Adrenal gland (tissue), 19 donors: ENCODE measurements at places on chromosomes 5 and 9. TPM values are rescaled to one million over a fixed set of nuclear protein-coding genes. Genes with fewer than 3 reads are reported as not detected.
A peak's percentile ranks its signal among the peaks of the same experiment; 100 is the strongest.

DNA sequence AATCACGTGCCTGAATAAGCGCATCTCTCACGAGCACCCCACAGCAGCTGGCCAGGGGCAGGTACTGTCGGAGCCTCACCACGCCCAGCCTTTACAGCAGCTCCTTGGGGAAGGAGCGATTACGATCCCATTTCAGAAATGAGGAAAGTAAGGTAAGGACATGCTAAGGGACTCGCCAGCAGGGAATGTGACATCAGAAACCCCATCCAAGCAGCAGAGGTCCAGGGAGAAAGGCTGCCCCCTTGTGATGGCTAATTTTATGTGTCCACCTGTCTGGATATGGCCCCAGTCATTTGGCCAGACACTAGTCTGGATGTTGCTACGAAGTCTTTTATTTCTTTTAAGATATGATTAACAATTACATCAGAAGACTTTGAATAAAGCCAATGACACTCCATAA, 77.3 kb downstream of the UBE2QL1 start:
- no peaks in the 10 kb centered on the region for H3K27me3 ChIP-seq
- no peak overlapping the region for H3K27ac ChIP-seq
- no peak overlapping the region for H3K4me3 ChIP-seq
- DNase-seq: peak; percentile 29

GRCh38 chr9:99185934-99186333, 35.8 kb downstream of the ALG2 start:
- H3K4me1 ChIP-seq: peaks cover 4% of the 10 kb centered on the region
- no peak overlapping the region for H3K27ac ChIP-seq

GRCh38 chr5:149951138-149951749, 6.7 kb upstream of the PDE6A start:
- H3K36me3 ChIP-seq: no peaks in the 10 kb centered on the region
- no peak for DNase-seq
- no peak overlapping the region for H3K4me3 ChIP-seq
- no peaks in the 10 kb centered on the region for H3K4me1 ChIP-seq
- H3K27me3 ChIP-seq: no peaks in the 10 kb centered on the region

DNA sequence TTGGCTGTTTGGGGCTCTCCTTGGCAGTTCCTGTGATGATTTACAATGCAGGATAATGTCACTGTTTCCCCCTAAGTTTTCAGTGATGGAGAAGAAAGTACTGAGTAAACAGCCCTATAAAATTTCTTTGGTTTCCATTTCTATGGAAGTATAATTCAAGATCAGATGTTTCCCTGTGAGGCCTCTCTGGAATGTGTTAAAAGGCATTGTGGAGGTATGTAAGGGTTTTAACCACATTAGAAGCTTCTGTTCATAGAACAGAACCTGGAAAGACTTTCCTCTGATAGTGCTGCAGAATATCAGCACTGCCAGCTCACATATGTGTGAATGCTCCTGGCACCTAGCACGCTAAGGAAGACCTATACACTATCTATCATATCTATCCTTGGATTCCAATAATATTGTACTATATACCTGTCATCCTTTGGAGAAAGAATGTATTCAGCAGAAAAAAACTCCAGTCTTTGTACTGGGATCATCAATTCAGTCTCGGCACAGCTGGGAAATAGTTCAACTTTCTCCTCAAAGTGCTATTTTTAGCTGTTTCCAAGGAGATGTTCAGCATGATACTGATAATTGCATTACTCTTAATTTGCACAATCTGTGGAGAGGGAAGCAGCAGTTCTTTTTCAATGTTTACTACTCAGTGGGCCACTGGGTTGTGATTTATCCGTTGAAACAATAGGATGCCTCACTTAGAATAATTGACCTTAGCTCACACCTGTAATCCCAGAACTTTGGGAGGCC, 21.9 kb downstream of the TTC1 start:
- H3K27me3 ChIP-seq: no peaks in the 10 kb centered on the region
- peaks cover 17% of the 10 kb centered on the region for H3K4me1 ChIP-seq

DNA sequence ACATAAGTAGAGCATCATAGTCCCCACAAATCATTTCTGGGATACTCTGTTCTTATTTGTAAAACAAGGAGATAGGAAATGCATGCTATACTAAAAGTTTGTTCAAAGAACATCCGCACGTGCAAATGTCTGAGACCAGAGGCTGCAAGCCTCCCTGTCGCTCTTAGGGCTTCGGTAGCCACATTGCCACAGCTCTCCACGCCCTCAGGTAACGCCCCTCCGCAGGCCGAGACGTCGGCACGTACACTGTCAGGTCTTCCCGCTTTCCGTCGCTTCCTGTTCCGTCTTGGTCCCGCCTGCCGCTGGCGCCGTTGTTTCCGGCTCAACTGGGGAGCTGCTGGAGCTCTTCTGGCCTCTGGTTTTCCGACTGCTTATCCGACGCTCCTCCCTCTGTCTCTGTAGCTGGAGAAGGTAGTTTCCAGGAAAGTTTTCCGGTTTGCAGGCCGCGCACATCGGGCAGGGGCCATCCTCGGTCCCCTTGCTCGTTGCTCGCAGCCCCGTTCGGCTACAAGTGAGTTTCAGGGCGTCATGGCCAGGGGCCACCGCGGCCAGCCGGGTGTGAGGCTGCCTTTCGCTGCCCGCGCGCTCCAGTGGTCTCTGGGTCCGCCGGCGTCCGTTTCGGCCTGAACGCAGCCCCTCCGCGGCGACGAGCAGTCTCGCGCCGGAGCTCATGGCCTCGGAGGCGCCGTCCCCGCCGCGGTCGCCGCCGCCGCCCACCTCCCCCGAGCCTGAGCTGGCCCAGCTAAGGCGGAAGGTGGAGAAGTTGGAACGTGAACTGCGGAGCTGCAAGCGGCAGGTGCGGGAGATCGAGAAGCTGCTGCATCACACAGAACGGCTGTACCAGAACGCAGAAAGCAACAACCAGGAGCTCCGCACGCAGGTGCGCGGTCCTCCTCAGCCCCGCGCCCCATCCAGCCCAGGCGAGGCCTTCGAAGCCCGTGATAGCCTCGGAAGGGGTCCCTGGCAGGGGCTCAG, at the start of gene AGGF1:
Gene AGGF1 (plus strand): TSS at position 308 of the 975 bp plus-strand sequence. CDS start 363 bp downstream, at position 671.
- peak within 1 kb of the TSS; percentile 97 for H3K27ac ChIP-seq
- no peaks in the 10 kb centered on the region for H3K27me3 ChIP-seq

DNA sequence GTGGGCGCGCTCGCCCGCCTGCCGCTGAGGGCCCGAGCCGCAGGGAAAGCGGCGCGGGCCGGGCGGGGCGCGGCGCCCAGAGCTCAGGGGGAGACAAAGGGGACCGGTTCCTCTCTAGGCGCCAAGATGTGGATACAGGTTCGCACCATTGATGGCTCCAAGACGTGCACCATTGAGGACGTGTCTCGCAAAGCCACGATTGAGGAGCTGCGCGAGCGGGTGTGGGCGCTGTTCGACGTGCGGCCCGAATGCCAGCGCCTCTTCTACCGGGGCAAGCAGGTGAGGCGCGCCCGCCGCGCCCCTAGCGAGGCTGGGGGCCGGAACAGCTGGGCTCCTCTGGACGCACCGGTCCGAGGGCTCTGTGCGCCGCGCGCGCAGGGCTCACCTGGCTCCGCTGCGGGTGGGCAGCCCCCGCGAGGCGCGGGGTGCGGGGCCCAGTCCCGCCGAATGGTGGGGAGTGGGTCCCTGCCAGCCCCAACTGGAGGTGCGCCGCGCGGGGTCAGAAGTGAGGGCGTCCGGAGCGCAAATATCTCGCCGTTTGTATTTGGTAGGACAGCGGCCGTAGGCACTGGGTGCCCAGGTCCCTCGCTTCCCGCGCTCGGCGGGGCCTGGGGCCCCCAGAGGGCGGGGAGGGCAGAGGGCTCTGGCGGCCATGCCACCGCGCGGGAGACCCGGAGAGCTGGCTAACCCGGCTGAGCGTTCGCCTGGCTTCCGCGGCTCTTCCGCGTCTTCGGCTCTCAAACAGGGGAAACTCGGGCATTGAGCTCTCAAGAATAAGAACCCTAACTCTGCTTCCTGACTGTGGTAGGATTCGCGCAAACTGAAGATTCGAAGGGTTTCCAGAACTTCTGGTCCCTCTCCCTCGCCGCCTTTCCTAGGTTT, 607 bp downstream of the UHRF2 start:
- no peaks in the 10 kb centered on the region for H3K27me3 ChIP-seq
- no peak for DNase-seq
- H3K4me3 ChIP-seq: peak overlapping the region; percentile 53
- peak overlapping the region; percentile 76 for H3K27ac ChIP-seq

GRCh38 chr9:79977510-79978197, 405.9 kb downstream of the TLE4 start:
- H3K27ac ChIP-seq: no peak overlapping the region
- H3K27me3 ChIP-seq: no peaks in the 10 kb centered on the region
- no peaks in the 10 kb centered on the region for H3K4me1 ChIP-seq
- DNase-seq: no peak
- no peak overlapping the region for H3K4me3 ChIP-seq
- no peaks in the 10 kb centered on the region for H3K36me3 ChIP-seq

DNA sequence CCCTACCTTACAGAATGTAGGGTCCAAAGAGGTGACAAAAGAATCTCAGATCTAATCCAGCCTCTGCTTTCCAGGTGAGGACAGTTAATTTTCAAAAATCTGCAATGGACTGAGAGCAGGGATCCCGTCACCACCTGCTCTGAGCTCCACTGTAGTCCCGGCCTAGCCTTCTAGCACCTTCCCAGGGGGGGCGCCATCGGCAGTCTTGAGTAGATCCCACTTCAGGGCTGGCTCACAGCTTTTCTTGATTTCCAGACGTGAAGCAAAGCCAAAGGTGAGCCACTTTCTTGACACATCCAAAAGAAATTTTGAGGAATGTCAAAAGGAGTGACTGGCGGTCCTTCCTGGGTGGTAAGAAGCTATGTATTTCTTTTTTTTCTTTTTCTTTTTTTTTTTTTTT, 114.1 kb downstream of the SYK start:
- no peak overlapping the region for H3K4me3 ChIP-seq
- no peaks in the 10 kb centered on the region for H3K36me3 ChIP-seq
- H3K27ac ChIP-seq: no peak overlapping the region
- DNase-seq: no peak
- H3K4me1 ChIP-seq: no peaks in the 10 kb centered on the region

DNA sequence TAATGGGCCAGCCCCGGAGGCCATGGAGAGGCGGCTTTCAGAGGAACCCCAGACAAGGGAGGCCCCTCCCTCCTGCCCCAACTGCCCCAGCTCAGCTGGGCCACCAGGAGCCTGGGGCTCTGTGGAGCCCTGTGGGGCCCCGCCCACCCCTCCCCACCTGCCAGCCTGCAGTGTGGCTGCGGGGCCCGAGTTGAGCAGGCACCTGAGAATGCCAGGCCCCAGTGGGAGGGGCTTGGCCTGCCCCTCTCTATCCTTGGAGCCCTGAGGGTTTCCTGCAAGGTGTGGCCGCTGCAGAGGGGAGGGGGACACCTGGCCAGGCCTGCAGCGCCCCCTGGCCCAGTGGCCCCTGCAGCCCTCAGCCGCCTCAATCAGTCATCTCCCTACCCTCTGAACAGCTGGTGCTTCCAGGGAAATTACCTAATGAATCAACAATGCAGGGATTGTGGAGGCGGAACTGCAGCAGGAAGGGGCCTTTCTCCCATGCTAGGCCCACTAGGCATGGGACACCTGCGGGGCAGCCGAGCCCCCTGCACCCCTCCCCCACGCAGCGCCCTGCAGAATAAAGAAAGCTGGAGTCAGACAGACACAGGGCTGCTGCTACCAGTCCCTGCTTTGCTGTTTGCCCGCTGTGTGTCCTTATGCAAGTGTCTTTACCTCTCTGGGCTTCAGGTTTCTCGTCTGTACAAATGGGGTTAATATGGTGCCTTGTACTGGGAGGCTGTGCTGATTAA, 48.0 kb downstream of the LMX1B start:
- H3K27ac ChIP-seq: no peak overlapping the region
- H3K36me3 ChIP-seq: no peaks in the 10 kb centered on the region
- no peak for DNase-seq
- H3K27me3 ChIP-seq: peaks cover 46% of the 10 kb centered on the region

DNA sequence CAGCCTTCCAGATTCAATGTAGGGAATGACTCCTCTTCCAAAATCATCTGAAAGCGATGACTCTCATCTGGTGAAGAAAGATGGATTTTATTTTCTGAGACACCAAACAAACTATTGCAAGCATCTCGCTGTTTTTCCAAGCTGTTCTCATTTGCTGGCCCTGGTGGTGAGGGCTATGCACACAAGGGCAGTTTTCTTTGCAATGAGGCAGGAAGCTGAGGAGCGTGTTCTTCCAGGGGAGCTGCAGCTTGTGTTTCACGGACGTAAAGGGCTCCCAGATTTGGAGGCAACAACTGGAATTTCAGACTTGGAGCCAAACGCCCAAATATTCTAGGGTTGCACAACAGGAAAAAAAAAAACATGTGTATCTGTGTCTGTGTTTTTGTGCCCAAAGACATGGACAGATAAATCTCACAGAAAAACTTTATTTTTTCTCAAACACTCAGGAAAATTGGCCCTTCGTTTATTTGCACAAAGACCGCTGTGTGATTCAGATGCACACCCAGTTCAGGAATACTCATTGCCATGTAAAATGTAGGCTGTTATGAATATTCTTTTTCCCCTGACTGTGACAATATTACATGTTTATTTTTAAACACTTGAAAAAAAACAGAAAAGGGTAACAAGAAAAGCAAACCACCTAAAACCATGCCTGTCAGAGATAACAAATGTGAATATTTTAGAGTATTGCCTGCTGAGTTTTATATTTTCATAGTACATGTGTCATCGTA, 151.3 kb downstream of the GAS1 start:
- peak; percentile 14 for DNase-seq
- no peaks in the 10 kb centered on the region for H3K36me3 ChIP-seq
- no peaks in the 10 kb centered on the region for H3K4me1 ChIP-seq
- no peak overlapping the region for H3K4me3 ChIP-seq

- no peaks in the 10 kb centered on the region for H3K27me3 ChIP-seq
- peaks cover 5% of the 10 kb centered on the region for H3K4me1 ChIP-seq
- no peak overlapping the region for H3K27ac ChIP-seq
- H3K4me3 ChIP-seq: peak overlapping the region; percentile 18
- no peak for DNase-seq
Observed at GRCh38 chr5:17436761-17437221, 61.2 kb upstream of the TAF11L2 start.

The SLC28A3 gene
- total RNA-seq: not detected

The TRIO gene
- 58.1 TPM for total RNA-seq

The PCDHGC4 gene
- 0.30 TPM for total RNA-seq

The LCNL1 gene
- total RNA-seq: 1.1 TPM

The ATP10B gene
- not detected for total RNA-seq

The FAM151B gene
- total RNA-seq: 3.6 TPM

The MARVELD2 gene
- 0.63 TPM for total RNA-seq
